ENCODE measurements at places on chromosomes 5 and 9. TPM values are rescaled to one million over a fixed set of nuclear protein-coding genes. Genes with fewer than 3 reads are reported as not detected.

The PCDHA12 gene
- not detected for total RNA-seq

The ADAMTS2 gene
- 4.1 TPM for total RNA-seq

The COL15A1 gene
- total RNA-seq, result 26.3 TPM

The ADGRD2 gene
- total RNA-seq, result not detected

The PROB1 gene
- not detected for total RNA-seq

The ABCA1 gene
- 44.5 TPM for total RNA-seq

The SPINK1 gene
- 1,996 TPM for total RNA-seq

The BSPRY gene
- total RNA-seq, result 15.8 TPM

The PCDHA9 gene
- not detected for total RNA-seq

The SETD9 gene
- total RNA-seq, result 1.0 TPM

The MARVELD2 gene
- total RNA-seq, result 37.1 TPM

The ANKRD18A gene
- total RNA-seq, result 1.7 TPM

The GABRA1 gene
- not detected for total RNA-seq

The PDE8B gene
- 243 TPM for total RNA-seq

The C6 gene
- not detected for total RNA-seq

The CDX1 gene
- total RNA-seq, result 472 TPM

The SLC25A2 gene
- 4.8 TPM for total RNA-seq

The SGCD gene
- total RNA-seq, result 3.5 TPM

The BAAT gene
- not detected for total RNA-seq

The BICD2 gene
- total RNA-seq, result 6.4 TPM

The BTNL9 gene
- 108 TPM for total RNA-seq

The IL7R gene
- 20.7 TPM for total RNA-seq

The MARCHF3 gene
- total RNA-seq, result 11.9 TPM

The LCN12 gene
- not detected for total RNA-seq

The TCF7 gene
- total RNA-seq, result 9.9 TPM

The UBAC1 gene
- total RNA-seq, result 50.4 TPM

The LCP2 gene
- 17.4 TPM for total RNA-seq

The IL9 gene
- not detected for total RNA-seq

The IFNA2 gene
- not detected for total RNA-seq

The TAF11L10 gene
- not detected for total RNA-seq

The ICE1 gene
- 44.1 TPM for total RNA-seq

The GPX8 gene
- total RNA-seq, result 0.89 TPM

The F2R gene
- 16.2 TPM for total RNA-seq

The CARTPT gene
- 5.8 TPM for total RNA-seq

All from stomach (tissue), 19 donors.